GM23248 (cell line): ENCODE measurements at places on chromosomes 1 and 21. TPM values are rescaled to one million over a fixed set of nuclear protein-coding genes. Genes with fewer than 3 reads are reported as not detected.

Gene RGSL1
- polyA plus RNA-seq: not detected in 2 replicates

Gene POU2F1
- 3.7 TPM in 2 replicates for polyA plus RNA-seq

Gene USH2A
- 0.01 TPM in 1 of 2 replicates, not detected in the other for polyA plus RNA-seq

Gene CHRM3
- not detected in 2 replicates for polyA plus RNA-seq

Gene ATAD3C
- polyA plus RNA-seq: 0.51 TPM in 1 of 2 replicates, not detected in the other

Gene S100A5
- 0.41 TPM in 1 of 2 replicates, not detected in the other for polyA plus RNA-seq

Gene E2F2
- 0.20 and 0.51 TPM in 2 replicates for polyA plus RNA-seq

Gene GRIK1
- not detected in 2 replicates for polyA plus RNA-seq

Gene OR2T11
- not detected in 2 replicates for polyA plus RNA-seq

Gene CELA2B
- not detected in 2 replicates for polyA plus RNA-seq

Gene PPIAL4G
- not detected in 2 replicates for polyA plus RNA-seq

Gene S100A14
- polyA plus RNA-seq: 0.31 and 0.32 TPM in 2 replicates

Gene NR1I3
- polyA plus RNA-seq: 0.70 TPM in 1 of 2 replicates, not detected in the other

Gene KRTAP10-10
- polyA plus RNA-seq: not detected in 2 replicates

Gene TGFB2
- 1.3 and 2.0 TPM in 2 replicates for polyA plus RNA-seq

Gene TCP10L
- polyA plus RNA-seq: not detected in 2 replicates

Gene TDRD5
- not detected in 2 replicates for polyA plus RNA-seq

Gene C8A
- not detected in 2 replicates for polyA plus RNA-seq

Gene MR1
- 25.4 and 26.2 TPM in 2 replicates for polyA plus RNA-seq

Gene PTGFRN
- 14.7 and 15.2 TPM in 2 replicates for polyA plus RNA-seq

Gene RGS4
- 11.2 and 13.3 TPM in 2 replicates for polyA plus RNA-seq

Gene XPR1
- polyA plus RNA-seq: 4.9 and 5.4 TPM in 2 replicates

Gene SLC16A4
- polyA plus RNA-seq: 15.6 and 15.9 TPM in 2 replicates

Gene KRTAP19-2
- polyA plus RNA-seq: not detected in 2 replicates

Gene CBR3
- 28.1 and 28.3 TPM in 2 replicates for polyA plus RNA-seq

Gene CEPT1
- 28.7 and 30.7 TPM in 2 replicates for polyA plus RNA-seq

Gene SAMD11
- polyA plus RNA-seq: 8.0 and 8.2 TPM in 2 replicates

Gene ALG14
- polyA plus RNA-seq: 12.1 and 13.5 TPM in 2 replicates

Gene HMGCS2
- not detected in 2 replicates for polyA plus RNA-seq

Gene NEK2
- polyA plus RNA-seq: 10.6 TPM in 2 replicates

Gene GNG4
- 1.2 and 1.6 TPM in 2 replicates for polyA plus RNA-seq

Gene ANKRD65
- 0.44 and 0.70 TPM in 2 replicates for polyA plus RNA-seq

Gene DCDC2B
- polyA plus RNA-seq: 0.21 and 0.25 TPM in 2 replicates

Gene RXRG
- polyA plus RNA-seq: 0.09 TPM in 1 of 2 replicates, not detected in the other

Gene CACNA1S
- not detected in 2 replicates for polyA plus RNA-seq

Gene OLFML2B
- polyA plus RNA-seq: 0.98 and 1.4 TPM in 2 replicates

Gene SLC22A15
- polyA plus RNA-seq: 5.7 and 6.3 TPM in 2 replicates

Gene AQP10
- not detected in 2 replicates for polyA plus RNA-seq

Gene TMEM54
- 33.7 and 36.1 TPM in 2 replicates for polyA plus RNA-seq

Gene LINGO4
- polyA plus RNA-seq: not detected in 2 replicates

Gene CASZ1
- polyA plus RNA-seq: 0.11 and 0.46 TPM in 2 replicates

Gene CNR2
- not detected in 2 replicates for polyA plus RNA-seq

Gene RGS1
- not detected in 2 replicates for polyA plus RNA-seq

Gene RIMS3
- polyA plus RNA-seq: 0.08 and 0.18 TPM in 2 replicates

Gene CELA3B
- polyA plus RNA-seq: not detected in 2 replicates

Gene SLC9C2
- not detected in 2 replicates for polyA plus RNA-seq

Gene HAO2
- polyA plus RNA-seq: not detected in 2 replicates

Gene CRP
- polyA plus RNA-seq: not detected in 2 replicates

Gene SLC44A5
- polyA plus RNA-seq: not detected in 2 replicates

Gene ZNF683
- polyA plus RNA-seq: not detected in 2 replicates

Gene C1orf185
- polyA plus RNA-seq: not detected in 2 replicates

Gene TTF2
- 9.8 and 11.6 TPM in 2 replicates for polyA plus RNA-seq

Gene PPM1J
- 0.95 and 1.5 TPM in 2 replicates for polyA plus RNA-seq

Gene ETV3L
- not detected in 2 replicates for polyA plus RNA-seq

Gene SPATA6
- 3.6 and 5.1 TPM in 2 replicates for polyA plus RNA-seq

Gene TMEM167B
- polyA plus RNA-seq: 27.7 and 29.0 TPM in 2 replicates
